GM03348 (cell line): ENCODE measurements at places on chromosomes 13 and 19.

DNA sequence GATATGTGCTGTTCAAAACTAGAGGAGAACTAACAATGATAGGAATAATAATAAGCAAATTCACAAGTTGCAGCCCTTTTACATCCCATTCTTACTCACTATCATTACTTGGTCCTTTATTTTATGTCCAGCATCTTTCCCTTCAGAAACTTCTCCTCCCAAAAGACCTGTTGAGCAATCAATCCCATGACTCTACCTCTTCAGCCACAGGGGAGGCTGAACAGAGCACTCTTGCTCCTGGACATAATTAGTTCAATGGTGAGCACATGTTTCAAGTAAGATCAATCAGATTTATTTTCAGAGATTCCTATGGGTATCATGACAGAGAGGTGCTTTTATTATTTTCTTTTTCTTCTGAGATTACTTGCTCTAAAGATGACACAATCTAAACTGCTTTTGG is 260.0 kb downstream of the COG6 start:
- no peak for DNase-seq

DNA sequence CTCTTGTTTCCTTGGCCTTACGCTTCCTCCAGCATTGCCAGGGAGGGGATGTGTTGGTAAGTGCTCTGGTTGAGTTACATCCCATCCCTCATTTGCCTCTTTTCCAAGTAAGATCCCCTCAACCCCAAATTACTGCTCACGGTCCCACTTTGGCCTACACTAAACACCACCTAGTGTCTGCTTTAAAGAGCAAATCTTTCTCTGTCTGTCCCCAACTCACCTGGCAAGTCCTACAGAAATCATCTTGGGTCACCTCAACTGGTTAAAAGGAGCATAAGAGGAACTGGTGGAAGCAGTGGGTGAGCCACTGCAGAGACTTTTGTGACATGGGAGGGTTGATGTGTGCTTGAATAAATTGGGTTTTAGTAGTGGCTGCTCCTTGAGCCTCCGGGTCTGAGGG is 55.2 kb upstream of the SERPINE3 start:
- DNase-seq = no peak

DNA sequence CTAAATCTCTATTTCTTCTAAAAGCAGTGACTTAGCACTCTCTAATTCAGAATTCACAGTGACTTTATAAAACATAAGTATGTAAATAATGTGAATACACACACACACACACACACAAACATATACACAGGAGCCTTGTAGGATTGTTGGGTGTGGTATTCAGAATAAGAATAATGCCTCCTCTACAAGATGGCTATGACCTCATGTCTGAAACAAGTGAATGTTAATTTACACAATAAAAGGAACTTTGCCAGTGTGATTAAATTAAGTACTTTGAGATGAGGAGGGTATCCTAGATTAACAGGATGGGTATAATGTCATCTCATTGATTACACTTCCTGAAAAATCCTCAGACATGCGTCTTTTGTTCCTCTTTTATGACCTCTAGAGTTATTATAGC is 234.6 kb downstream of the SLITRK6 start:
- no peak for DNase-seq

DNA sequence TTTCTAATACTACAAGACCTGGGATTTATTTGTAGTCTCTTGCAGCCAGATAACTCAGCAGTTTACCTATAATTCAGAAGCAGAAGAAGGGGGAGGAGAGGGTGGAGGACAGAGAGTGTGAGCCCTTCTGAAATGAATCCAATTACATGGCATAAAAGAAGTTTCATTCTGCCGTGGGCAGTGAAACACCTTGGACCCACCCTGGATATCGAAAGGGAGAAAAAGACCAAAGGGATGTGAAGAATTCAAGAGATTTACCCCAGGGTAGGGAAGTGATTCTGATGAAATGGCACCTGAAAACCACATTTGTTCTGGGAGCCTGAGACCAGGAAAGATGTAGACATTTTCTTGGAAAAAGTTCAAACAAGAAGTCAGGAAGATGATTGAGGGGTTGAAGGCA is 140.9 kb downstream of the NDFIP2 start:
- DNase-seq = no peak

- no peak for DNase-seq
Observed at GRCh38 chr19:28067882-28068281, 1145.1 kb downstream of the UQCRFS1 start.

DNA sequence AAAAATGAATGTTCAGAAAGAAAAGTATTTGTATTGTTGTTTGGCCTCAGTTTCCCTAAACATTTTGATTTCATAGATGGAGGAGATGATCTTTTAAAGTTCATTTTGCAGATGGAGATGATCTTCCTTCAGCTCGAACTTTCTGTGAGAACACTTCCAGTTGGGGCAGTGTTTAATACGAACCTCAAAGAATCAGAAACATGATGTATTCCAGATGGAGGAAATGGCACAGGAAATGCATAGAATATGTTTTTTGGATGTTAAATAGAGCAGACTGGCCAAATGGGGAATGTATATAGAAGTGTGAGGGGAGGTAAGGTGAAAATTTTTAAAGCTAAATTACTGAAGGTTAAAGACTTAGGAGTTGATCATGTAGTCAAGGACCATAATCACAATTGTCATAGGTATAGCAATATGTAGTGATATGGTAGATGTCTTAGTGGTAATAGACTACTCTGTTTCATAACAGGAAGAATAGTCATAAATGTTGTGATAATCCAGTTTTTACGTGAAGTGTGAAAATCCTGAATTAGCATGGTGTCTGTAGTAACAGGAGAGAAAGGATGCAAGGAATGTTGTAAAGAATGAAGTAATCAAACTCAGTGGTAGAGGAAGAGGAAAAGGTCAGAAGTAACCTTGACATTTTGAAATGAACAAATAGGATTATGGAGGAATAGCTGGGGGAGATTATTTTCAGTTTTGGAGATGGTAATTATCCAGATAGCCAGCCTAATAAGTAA is 5.1 kb downstream of the RAP2A start:
- DNase-seq = no peak

DNA sequence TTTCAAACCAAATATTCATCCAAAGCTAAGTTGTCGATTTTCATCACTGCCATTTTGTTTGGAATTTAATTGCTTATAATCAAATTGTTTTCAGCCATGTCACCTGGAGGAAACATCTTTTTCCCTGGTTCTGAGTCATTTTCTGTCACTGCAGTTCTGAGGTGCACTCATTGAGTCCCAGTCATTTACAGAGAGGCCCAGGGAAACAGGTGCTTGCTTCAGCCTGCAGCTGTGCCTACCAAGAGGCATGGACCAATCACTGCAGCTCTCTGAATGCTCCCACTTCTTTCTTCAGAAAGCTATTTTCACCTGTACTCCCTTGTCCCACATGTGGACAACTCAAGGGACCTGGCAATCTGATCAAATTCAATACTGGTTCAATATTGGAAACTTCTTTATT is 308.1 kb downstream of the COG6 start:
- no peak for DNase-seq

DNA sequence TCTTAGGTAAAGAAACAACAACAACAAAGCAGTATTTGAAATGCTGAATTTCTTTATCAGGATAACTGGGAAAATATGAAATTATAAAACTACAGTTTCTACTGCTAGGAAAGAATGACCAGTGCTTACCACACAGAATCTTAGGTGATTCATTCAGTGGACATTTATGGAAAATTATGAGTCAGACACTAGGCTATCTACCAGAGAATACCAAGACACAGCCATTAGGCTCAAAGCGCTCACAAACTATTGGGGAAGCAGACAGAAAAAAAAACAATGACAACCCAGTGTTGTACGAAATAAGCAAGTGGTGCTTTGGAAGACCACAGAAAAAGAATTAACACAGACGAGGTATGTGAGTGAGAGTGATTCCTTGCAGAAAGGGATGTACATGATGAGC is 1019.5 kb downstream of the PCDH9 start:
- peak; percentile 70 for DNase-seq

DNA sequence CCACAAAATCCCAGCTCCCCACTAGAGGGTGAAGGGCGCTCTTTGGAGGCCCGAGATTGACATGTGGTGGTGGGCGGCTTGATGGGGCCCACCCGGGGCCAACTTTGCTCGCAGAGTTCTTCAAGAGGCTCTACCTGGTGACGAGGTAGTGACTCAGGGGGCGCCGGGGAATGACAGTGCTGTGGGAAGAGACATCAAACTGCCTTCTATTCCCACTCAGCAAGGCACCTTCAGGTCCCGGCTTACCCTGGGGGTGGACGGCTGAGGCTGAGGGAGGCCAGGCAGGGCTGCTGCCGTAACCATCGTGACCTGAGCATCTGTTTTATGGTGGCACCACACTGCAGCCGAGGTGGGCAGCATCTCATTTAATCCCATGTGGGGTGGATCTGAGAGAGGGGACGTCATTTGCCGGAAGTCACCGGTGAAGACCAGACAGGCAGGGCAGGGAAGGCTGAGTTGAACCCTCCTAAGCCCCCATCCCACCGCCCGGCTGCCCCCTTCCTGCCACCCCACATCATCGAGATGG is 1.6 kb downstream of the LINGO3 start:
- DNase-seq = no peak

GRCh38 chr13:111265006-111265700 is 55.3 kb upstream of the TEX29 start:
- DNase-seq = no peak

- no peak for DNase-seq
Observed at GRCh38 chr19:55226788-55227187, 1.8 kb downstream of the TMEM86B start.

- no peak for DNase-seq
Observed at GRCh38 chr13:79781829-79782540, 301.0 kb downstream of the NDFIP2 start.

- DNase-seq = no peak
Observed at GRCh38 chr13:30186634-30187415, 120.5 kb downstream of the KATNAL1 start.

DNA sequence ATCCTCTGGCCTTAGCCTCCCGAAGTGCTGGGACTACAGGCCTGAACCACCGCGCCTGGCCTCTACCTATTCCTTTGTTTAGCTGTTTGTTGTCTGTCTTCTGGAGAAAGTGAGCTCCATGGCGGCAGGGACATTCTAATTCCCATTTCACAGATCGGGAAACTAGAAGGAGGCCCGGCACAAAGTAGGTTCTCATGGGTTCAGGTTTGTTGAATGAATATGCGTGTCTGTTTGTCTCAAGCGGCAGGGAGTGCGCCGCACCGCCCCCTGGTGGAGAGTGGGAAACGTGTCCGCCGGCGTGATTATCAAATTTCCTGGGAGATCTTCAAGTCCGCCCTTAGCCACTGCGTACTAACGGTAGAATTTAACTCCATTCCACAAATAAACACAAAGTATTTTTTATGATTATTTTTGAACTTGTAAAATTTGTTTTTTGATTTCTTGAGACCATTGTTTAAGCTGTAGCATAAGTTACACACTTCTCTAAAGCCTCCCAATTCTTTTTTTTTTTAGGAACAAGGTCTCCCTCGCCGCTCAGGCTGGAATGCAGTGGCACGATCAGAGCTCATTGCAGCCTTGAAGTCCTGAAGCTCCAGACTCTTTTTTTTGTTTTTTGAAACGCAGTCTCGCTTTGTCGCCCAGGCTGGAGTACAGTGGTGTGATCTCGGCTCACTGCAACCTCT is 8.9 kb upstream of the CCDC9 start:
- peak; percentile 70 for DNase-seq

GRCh38 chr19:48830965-48831364 is 5.3 kb downstream of the HSD17B14 start:
- no peak for DNase-seq

DNA sequence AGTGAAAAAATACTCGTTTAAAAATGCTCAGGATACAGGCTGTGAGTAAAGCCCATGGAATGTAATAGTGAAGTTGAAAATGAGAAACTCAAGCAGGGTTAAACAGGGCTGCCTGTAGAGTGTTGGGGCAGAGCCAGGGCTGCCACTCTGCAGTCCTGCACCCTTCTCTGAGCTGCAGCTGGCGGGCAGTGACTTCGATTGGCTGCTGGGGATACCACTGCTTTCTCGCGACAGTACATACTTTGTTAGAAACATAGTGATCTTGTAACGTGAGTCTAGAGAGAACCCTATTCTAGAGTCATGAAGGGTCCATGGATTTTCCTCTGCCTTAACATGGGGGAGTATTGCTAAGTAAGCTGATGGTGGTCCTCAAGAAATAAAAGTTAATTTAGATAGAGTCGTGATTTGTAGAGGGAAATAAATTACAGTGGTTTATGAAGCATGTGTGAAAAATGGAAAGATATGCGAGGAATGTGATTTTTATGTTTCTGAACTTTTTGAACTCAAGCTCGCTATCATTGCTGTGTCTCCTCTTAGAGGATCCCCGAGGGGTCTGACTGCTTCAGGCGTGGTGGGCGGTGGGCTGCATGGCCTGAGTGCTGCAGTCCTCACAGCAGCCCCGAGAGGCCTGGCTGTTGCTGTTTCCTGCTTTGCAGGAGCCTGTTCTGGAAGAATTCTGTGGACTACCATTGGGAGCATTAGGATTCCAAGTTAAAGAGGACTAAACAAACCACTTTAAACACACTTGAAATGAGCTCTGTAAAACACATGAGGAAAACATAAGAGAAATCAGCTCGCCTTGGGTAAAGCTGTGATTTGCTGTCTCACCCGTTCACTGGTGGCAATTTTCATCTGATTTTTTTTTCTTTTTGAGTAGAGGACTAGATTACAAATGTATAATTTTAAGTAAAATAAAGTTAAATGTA is 95.7 kb downstream of the ARHGEF7 start:
- peak; percentile 81 for DNase-seq

- no peak for DNase-seq
Observed at GRCh38 chr19:28516415-28516872, 696.5 kb downstream of the UQCRFS1 start.

- no peak for DNase-seq
Observed at GRCh38 chr13:42076309-42076713, 27.9 kb downstream of the DGKH start.

GRCh38 chr19:3161453-3161852 is 17.1 kb upstream of the S1PR4 start:
- no peak for DNase-seq

- no peak for DNase-seq
Observed at GRCh38 chr19:11447347-11448262, 12.2 kb downstream of the PRKCSH start.

GRCh38 chr13:103190841-103191240 is 124.6 kb upstream of the SLC10A2 start:
- DNase-seq = no peak

DNA sequence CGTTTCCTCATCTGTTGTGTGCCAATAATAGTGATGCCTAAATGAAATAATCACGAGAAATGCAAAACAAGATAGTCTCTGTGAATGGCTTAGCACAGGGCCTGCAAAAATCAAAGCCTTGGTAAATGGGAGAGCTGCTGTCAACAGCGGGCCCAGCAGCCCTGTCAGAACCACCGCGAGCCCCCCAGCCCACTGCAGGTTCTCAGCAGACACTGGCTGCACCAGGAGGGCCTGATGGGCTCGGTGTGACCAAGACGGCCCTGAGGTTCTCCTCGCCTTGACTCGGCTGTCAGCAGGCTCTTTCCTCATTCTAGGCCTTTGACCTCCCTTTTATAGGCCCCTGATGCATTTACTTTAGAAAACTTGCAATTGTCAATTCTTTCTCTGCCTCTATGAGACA is 90.9 kb upstream of the GPR183 start:
- no peak for DNase-seq

GRCh38 chr13:65594298-65594781 is 1635.8 kb downstream of the PCDH9 start:
- DNase-seq = peak; percentile 39

- no peak for DNase-seq
Observed at GRCh38 chr13:74921326-74921725, 560.6 kb downstream of the TBC1D4 start.

GRCh38 chr13:73998631-73999030 is 135.6 kb downstream of the KLF12 start:
- DNase-seq = no peak

- no peak for DNase-seq
Observed at GRCh38 chr19:35000338-35000646, 169 bp downstream of the GRAMD1A start.

GRCh38 chr13:113836768-113837559 is 26.9 kb downstream of the GAS6 start:
- DNase-seq = peak; percentile 82
